ENCODE measurements at places on chromosomes 2 and 18.

DNA sequence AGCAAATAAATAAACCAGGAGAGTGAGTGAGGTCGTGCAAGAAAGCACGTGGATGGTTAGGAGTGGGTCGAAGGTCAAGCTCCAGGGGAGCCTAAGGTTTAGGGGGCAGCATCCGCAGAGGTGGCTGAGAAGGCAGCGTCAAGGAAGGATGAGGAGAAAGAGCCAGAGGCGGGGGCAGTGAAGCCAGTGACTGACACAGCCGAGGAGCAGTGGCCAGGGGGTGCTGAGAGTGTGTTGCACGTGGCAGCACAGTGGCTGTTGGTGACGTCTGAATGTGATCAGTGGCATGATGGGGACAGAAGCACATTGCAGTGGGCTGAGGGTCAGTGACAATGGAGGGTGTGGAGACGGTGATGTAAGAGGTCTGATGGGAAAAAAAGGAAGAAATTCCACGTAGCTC, 13.7 kb upstream of the FHL2 start:
- DNase-seq, result no peak

- no peak for DNase-seq
These were observed 22.9 kb downstream of the EPAS1 start for GRCh38 chr2:46320141-46320567.

- no peak for DNase-seq
These were observed 257.3 kb downstream of the MYCN start for GRCh38 chr2:16197504-16198147.

DNA sequence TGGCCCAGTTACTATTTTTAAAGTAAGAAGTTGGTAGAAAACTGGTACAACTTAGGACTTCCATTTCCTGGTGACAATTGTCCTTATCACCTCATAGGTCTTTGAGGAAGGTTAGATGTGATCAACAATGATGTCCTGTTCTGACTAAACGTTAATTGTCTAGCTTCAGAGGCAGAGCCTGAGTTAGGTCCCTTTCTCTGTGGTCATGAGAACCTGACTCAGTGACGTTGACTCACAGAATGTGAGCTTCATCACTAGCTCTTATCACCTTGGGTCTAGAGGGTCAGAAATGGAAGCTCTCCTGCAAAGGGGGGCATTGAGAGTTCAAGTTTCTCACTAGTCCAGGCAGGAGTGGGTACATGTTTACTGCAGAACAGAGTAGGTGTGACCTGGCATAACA, 60.6 kb upstream of the ATP8B1 start:
- DNase-seq, result no peak

- DNase-seq, result no peak
These were observed 262.2 kb upstream of the ZNF521 start for GRCh38 chr18:25614168-25614567.

GRCh38 chr2:232903989-232904388, 33.9 kb downstream of the SNORC start:
- peak; percentile 76 for DNase-seq

- DNase-seq, result no peak
These were observed 480.9 kb downstream of the TSN start for GRCh38 chr2:122236152-122236874.

DNA sequence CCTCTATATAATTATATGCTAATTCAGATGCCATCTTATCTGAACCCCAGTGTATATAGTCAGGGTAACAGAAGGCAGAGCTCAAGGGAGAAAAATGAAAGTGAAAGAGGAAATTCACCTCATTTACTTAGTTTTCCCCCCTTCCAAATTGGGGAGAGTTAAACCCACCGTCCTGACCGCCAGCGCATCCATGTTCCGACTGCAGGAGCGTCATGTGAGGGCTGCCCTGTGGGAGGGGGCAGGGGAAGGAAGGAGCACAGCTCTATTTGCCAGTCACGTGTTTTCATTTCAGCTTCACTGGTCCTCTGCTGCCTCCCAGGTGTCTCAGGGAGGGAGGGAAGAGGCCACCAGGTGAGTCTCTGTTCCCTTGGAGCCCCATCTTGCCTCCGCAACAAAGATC, 13.2 kb downstream of the CNNM4 start:
- no peak for DNase-seq

GRCh38 chr18:35474884-35475283, 22.9 kb downstream of the INO80C start:
- no peak for DNase-seq

DNA sequence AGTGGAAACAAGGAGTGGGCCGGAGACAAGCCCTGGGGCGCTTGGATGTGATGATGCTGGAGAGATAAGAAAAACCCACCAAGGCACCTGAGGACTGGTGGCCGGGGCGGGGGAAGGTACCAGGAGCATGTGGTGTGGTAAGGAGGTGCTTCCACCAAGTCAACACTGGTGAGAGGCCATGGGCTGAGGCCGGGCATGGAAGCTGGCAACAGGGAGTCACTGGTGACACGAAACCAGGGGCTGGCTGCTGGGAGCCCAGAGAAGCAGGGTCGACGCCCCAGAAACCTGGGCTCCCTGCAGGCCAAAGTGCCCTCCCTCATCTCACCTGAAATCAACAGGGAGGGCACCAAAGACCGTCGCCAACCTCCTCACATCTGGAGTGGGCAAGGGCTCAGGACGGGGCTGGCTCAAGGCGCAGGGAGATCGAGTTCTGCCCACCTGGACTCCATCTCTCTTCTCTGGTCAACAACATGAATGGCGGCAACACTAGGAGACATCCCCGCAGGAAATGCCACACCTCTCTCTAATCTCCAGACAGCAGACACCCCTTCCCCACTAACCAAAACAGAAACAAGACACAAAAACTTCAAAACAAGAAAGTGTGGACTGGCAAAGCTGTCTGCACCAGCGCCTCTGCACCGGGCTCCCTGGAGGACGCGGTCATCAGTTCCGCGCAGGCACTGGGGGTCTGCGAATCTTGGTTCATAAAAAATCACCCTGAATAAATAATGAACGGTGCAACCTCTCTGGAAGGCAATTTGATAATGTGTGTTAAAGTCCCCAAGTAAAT, 185.5 kb downstream of the HDAC4 start:
- DNase-seq, result no peak

DNA sequence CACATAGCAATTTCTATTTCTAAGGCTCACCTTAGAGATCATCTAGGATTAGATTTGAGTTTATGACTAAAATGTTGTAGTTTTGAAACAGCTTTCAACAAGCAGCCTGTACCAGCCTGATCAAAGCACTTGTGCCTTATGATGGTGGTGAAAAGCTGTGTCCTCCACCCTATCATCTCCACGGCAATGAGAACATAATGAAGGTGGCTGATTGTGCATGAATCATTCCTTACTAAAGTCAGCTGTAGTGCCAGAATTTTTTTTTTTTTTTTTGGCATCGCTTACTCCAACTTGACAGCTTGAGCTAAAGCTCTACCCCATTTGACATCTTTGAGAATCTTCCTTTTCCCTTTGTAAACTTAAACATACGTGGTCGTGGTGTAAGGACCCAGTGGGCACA, 86.0 kb downstream of the DCC start:
- no peak for DNase-seq

GRCh38 chr18:6784046-6784445, 54.5 kb downstream of the ARHGAP28 start:
- DNase-seq, result no peak

DNA sequence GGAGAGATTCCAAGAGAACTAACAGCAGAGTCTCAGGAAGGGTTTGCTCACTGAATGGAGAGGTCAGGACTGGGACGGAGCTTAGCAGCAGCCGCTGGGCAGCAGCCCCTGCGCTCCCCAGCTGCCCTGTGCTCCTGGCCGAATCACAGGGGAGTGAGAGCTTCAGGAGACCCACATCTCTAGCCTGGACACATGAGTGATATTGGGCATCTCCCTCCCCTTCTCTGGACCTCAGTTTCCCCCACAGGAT, 511 bp downstream of the MATN3 start:
- DNase-seq, result no peak

- no peak for DNase-seq
These were observed 283.1 kb upstream of the TRIB2 start for GRCh38 chr2:12433626-12433990.

DNA sequence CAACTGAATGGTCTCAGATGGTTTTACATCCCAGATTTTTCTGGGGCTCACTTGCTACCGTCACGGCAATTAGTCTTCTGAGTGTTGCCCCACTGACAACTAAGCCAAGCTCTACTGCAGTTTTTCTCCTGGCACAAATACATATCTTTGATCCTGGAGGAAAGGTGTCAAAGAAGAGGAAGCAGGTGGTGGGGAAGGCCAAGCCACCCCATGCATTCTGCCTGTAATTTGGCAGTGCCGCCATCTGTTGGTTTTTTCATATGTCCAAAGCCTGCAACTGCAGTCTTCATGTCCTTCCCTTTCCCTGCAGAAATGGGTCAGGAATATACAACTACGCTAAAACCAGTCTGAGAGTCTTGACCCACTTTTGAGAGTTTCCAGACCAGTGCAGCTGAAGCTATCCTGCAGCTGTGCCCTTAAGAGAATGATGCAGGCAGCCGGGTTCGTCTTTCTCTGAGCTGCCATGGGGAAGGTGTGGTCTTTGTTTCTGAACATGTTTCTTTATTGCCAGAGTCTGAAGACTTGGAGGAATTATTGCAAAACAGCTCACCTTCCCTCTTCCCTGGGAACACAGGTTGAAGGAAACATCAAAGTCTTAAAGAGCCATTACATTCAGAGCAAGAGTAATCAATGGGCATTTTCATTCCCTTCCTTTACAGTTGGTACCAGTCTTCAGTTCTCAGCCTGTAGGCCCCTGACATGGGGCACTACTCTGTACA, 71.8 kb upstream of the ATL2 start:
- no peak for DNase-seq

DNA sequence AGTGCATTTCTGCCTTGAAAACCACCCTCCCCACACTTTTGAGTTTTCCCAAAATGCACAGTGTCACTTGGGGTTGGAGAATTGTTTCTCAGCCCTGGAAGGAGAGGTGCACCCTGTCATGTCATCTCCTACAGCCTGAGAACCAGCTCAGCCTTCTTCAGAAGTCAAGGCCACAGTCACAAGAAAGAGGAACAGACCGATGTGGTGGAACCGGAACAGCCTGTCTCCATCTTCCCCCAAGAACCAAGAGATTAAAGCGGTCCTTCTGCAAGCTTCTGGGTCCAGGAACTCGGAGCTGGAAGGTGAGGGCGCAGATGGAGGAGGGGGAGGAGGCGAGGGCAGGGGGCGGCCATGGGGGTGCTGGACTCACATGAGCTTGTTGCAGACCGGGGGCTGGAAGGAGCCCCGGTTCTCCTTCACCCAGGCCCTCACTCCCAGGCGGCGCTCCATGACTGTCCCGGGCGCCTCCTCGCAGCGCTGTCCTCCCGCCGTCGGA, 248 bp downstream of the HAAO start:
- DNase-seq, result no peak

GRCh38 chr18:11163665-11164064, 14.3 kb upstream of the PIEZO2 start:
- DNase-seq, result no peak

GRCh38 chr2:220104871-220105351, 477.5 kb downstream of the SLC4A3 start:
- DNase-seq, result no peak

DNA sequence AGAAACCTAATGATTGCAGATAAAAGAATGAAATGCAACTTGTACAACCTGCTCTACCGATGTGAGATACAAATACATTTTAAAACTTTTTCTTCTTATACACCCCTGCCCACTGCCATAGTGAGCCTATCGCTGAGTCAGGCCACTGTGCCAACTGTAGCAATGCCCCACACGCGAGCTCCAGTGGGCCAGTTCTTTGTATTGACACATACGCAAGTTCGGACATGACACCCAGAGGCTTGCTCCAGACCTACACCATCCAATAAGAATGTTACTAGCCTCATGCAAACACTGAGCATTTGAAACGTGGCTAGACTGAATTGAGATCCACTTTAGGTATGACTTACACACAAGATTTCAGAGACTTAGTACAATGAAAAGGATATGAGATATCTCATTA, 340.1 kb downstream of the ARHGAP15 start:
- no peak for DNase-seq

DNA sequence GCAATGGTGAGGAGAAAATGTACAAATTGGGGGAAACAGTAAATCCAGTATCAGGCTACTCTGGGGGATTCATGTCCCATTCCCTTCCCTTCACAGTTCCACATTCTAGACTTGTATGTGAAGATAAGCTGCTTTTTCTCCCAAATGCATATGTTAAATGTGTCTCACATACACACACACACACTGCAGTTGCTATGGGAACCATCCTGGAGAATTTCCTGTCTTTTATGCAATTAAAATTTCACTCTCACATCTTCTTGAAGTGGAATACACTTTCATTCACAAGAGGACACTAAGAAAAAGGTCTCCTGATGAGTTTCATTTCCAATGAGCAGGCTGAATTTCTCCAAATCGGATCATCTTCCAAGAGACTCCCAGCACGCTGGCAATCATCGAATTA, 366.0 kb downstream of the LRATD1 start:
- no peak for DNase-seq

DNA sequence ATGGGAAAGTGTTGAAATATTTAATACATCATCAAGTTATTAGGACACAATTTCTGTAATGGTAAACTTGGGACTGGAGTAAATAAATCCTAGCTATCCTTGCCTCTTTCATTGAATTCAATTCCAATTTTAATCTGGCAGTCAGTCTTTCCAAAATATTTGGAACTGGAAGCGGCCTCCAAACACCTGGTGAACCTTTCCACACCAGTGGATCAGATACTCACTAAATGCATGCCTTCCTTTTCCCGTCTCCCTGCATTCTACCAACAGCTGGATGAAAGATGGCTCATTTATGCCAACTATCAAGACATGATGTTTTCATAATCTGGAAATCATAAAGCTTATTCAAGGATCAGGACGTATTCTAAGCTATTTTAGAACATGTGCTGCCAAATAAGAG, 488.2 kb upstream of the SPHKAP start:
- DNase-seq, result no peak

- DNase-seq, result peak; percentile 70
These were observed 144.6 kb upstream of the SPRED2 start for GRCh38 chr2:65576861-65577601.

DNA sequence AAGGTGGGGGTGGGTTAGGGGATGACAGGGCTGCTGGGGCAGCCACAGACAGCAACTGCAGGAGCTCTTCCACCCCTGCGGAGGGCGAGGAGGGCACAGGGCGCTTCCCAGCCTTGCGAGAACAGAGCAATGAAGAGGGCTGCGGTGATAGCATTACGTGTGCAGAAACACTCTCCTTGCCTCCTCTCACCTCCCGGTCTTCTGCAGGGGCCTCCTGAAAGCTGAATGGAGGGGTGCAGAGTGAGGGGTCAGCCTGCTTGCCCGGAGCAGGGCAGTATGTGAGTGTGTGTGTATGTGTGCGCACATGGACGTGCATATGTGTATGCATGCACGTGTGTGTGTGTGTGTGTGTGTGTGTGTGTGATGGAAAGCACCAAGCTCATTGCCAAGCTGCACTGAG, 29.5 kb upstream of the IL1R2 start:
- no peak for DNase-seq

DNA sequence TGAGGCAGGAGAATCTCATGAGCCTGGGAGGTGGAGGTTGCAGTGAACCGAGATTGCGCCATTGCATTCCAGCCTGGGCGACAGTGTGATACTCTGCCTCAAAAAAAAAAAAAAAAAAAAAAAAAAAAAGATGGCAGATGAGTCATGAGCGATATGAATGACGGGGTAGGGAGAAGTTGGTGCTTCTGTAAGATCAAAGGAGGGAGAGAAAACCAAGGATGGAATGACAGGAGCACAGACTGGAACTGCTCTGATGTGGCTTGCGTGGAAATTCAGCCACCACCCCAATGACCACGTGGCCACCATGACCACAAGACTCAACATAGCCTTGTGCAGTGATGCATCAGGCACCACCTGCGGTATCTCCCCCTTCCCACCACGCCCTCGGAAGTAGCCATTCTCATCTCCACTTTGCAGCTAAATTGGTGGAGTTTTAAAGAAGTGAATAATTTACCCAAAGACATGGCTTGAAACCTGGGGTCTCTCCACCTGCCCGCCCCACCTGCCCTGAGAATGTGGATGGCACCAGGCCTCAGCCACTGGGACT, 96.0 kb downstream of the ACKR3 start:
- no peak for DNase-seq

All from lower leg skin (tissue), 4 donors.